ENCODE measurements at places on chromosomes 5 and 9.

DNA sequence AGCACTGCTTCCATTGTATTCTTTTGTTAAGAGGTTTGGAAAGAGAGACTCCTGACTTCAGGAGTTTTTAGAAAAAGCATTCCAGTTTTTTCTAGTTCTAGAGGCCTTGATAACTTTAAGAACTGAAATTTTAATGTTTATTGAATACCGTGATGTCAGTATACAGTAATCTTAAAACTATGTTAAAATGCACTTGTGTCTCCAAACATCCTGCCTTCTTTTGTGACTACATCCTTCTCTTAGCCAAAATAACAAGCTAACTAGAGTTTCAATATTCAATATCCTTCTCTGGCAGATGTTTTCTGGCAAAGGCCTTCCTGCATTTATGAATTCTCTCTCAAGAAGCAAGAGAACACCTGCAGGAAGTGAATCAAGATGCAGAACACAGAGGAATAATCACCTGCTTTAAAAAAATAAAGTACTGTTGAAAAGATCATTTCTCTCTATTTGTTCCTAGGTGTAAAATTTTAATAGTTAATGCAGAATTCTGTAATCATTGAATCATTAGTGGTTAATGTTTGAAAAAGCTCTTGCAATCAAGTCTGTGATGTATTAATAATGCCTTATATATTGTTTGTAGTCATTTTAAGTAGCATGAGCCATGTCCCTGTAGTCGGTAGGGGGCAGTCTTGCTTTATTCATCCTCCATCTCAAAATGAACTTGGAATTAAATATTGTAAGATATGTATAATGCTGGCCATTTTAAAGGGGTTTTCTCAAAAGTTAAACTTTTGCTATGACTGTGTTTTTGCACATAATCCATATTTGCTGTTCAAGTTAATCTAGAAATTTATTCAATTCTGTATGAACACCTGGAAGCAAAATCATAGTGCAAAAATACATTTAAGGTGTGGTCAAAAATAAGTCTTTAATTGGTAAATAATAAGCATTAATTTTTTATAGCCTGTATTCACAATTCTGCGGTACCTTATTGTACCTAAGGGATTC lies 43.1 kb downstream of the NDFIP1 start:
- DNase-seq, result peak; percentile 74

DNA sequence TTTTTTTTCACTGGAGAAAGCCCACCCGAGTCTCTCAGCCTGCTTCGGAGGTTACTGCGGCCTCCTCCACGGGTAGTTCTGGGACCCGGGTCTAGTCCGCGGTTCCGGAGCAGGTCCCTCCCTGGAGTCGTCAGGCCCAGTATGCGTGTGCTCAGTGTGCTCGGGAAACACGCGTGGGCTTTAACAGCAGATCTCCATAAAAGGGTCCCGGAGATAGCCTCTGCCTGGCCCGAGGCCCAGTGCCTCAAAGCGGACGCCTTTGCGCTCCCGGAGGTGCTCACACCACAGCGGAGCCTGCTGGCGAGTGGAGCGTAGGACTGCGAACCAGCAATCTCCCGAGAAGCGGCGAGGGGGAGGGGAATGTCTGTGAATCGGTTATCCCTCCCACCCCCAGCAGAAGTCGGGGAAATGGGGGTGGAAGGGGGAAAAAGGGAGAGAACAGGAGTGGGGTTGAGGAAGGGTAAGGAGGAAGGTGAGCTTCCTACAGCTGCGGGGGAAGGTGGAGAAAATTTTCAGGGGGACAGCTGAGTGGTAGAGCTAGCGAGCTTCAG lies 28.7 kb downstream of the CDKN2A start:
- peak; percentile 70 for DNase-seq

- no peak for DNase-seq
These were observed 321.5 kb downstream of the NFIB start for GRCh38 chr9:13992138-13993088.

DNA sequence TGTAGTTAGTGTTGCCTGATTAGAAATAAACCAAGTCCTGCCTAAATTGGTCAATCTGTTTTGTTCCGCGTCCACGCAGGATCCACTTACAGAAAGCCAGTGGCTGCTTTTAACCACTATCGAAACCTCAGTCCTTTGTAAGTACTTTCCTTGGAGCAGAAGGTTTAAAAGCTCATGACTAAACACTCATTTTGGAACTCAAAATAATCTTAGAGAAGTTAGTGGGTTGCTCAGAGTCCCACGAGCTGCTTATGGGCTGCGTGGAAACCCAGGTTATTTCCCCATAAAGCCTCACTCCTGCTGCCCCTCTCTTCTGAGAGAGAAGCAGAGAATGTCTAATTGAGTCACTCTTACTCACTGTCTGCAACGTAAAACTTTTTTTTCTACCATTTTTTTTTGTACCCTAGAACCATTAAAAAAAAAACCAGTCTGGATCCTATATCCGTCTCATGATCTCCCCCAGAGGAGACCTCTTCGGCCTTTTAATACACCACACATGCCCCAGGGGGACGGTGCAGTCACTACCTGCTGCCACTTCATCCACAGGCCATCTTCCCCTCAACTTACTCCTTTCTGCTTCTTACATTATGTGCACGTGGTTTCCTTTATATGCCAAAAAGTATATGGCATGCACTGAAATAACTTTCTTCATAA lies 7.6 kb downstream of the BASP1 start:
- peak; percentile 40 for DNase-seq

DNA sequence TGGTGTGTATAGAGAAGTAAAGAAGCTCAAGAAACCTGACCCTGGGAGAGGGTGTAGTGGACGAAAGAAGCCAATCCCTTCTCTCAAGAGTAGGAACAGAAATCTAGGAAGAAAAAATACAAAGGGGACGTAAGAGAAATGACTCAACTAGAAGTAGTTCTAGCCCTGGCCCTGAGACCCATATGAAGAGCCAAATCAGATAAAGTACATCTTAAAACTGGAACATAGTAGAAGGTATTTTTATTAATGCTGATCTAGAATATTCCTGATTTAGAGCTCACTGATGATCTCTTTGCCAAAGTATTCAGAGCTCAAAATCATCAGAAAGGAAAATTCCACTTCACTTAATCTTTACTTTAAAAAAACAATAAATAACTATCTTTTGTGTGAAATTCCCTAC lies 184.8 kb downstream of the MLLT3 start:
- peak; percentile 33 for DNase-seq

GRCh38 chr9:69036309-69036708 lies 757 bp downstream of the FXN start:
- DNase-seq, result no peak

- DNase-seq, result no peak
These were observed 390.8 kb upstream of the PTGER4 start for GRCh38 chr5:40288800-40289485.

DNA sequence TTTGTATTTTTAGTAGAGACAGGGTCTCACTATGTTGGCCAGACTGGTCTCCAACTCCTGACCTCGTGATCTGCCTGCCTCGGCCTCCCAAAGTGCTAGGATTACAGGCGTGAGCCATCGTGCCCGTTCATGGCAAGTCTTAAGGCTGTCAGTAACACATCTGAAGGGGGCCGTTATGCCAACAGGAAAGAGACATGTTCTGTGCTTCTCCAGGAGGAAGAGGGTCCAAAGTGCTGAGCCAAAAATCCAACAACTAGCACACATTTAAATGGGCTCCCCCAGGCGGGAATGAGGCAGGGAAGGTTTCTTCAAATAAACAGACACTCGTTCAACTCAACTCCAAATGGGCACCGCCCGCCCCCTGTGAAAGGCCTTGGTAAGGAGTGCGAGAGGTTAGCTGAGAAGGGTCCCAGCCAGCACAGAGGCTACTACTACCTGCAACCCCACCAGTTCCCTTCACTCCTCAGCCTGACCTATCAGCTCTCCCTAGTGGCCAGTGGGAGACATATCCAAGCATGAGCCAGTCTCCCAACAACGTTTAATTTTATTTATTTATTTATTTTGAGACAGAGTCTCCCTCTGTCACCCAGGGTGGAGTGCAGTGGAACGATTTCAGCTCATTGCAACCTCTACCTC lies 84.1 kb upstream of the DMRT1 start:
- DNase-seq, result peak; percentile 71
